ENCODE measurements at places on chromosomes 12 and 14.
A peak's percentile ranks its signal among the peaks of the same experiment; 100 is the strongest.

DNA sequence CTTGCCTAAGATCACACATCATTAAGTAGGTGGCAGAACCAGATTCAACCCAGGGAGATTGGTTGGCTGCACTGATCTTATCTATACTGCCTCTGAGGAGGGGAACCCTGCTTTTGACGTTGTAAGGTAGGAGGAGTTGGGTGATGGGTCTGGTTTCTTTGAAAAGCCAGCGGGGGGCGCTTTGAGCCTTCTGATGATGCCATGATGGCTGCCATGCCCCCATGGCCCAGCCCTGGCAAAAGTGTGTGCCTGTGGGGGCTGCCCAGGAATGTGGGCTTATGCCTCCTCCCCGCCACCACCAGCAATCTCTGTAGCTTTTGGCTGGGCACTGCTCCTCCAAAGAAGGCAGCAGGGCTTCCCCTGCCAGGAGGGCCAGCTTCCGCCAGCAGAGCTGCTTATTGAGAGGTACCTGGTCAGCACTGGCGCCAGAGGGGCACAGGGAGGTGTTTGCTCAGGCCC is 224.3 kb downstream of the SLC41A2 start:
- H3K4me1 ChIP-seq = peaks cover 12% of the 10 kb centered on the region
- H3K36me3 ChIP-seq = no peaks in the 10 kb centered on the region
- no peak overlapping the region for H3K27ac ChIP-seq
- DNase-seq = no peak
- no peak overlapping the region for H3K4me3 ChIP-seq
- H3K27me3 ChIP-seq = no peaks in the 10 kb centered on the region

GRCh38 chr14:71648725-71649124 is 283.5 kb upstream of the RGS6 start:
- no peak for DNase-seq
- H3K36me3 ChIP-seq = peaks cover 22% of the 10 kb centered on the region
- no peaks in the 10 kb centered on the region for H3K27me3 ChIP-seq
- H3K4me3 ChIP-seq = no peak overlapping the region

DNA sequence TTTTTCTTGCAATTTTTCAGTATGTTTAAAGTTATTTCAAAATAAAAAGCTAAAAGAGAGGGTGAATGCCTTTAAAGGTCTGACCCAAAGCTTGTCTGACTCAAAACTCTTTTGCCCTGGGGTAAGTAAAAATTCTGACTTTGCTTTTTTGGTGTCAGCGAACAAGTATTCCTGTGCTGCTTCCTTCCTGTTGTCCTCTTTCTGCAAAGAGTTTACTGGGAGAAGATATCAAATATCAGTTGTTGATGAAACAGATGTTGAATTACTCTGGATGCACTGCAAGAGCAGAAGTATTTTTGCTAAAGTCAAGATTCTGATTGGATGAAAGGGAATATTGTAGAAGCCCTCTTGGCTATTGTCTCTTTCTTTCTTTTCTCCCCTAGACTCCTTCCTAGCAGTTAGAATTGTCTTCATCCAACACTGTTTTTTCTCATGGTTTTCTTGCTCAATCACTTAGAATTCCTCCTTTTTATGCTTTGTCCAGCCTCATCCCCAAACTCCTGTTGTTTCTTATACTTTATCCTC is 62.0 kb downstream of the DACT1 start:
- no peak for DNase-seq
- no peak overlapping the region for H3K4me3 ChIP-seq

GRCh38 chr12:91316907-91317269 is 134.3 kb upstream of the DCN start:
- no peak overlapping the region for H3K4me3 ChIP-seq
- H3K27me3 ChIP-seq = no peaks in the 10 kb centered on the region
- DNase-seq = peak; percentile 36
- peaks cover 17% of the 10 kb centered on the region for H3K4me1 ChIP-seq
- no peaks in the 10 kb centered on the region for H3K36me3 ChIP-seq

DNA sequence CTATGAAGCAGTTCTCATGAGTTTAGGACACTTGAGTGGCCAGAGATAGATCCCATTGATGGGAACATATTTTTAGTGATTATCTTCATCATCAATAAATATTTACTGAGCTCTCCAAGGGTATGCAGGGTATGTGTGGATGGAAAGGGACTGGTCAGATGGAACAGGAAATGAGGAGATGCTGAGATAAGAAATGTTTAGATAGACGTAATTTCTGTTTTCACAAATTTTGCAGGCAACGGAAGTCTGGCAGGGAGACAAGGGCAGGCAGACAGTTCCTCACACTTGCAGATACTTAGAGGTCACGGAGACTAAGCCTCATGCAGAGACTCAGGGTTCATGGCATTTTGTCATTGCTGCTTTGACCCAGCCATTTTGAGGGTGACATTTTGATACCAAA is 24.3 kb downstream of the BCL2L14 start:
- H3K4me1 ChIP-seq = peaks cover 13% of the 10 kb centered on the region
- no peaks in the 10 kb centered on the region for H3K27me3 ChIP-seq
- 0 out of 2 replicates have a peak, but pooled peaks cover 4% of the 10 kb centered on the region for H3K36me3 ChIP-seq

GRCh38 chr14:67710209-67710608 is 8.5 kb downstream of the RDH12 start:
- H3K36me3 ChIP-seq = no peaks in the 10 kb centered on the region
- H3K4me3 ChIP-seq = no peak overlapping the region
- H3K27me3 ChIP-seq = no peaks in the 10 kb centered on the region
- DNase-seq = no peak

- H3K4me1 ChIP-seq = no peaks in the 10 kb centered on the region
- H3K4me3 ChIP-seq = no peak overlapping the region
- no peak overlapping the region for H3K27ac ChIP-seq
Observed at GRCh38 chr14:80965037-80965436, 9.6 kb downstream of the TSHR start.

- no peak for DNase-seq
- H3K4me3 ChIP-seq = no peak overlapping the region
- H3K27ac ChIP-seq = no peak overlapping the region
- no peaks in the 10 kb centered on the region for H3K36me3 ChIP-seq
Observed at GRCh38 chr14:77240336-77240915, 30.6 kb downstream of the NGB start.

DNA sequence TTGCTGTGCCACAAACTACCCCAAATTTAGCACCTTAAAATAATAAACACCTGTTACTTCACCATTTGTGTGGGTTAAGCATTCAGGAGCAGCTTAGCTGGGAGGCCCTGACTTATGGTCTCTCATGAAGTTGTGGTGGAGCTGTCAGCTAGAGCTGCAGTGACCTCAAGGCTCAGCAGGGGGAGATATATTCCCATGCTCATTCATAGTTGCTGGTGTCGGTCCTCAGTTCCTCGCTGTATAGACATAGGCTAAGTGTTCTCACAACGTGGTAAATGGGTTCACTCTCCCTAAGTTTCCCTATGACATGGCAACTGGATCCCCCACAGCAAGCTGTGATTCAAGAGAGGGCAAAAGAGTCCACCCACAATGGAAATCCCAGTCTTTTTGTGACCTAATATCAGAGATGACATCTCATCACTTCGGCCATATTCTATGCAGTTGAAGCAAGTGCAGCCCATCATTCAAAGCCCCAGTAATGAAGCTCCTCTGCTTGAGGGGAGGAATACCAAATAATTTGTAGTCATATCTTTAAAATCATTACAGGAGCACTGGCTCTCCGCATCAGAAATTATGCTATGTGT is 41.1 kb downstream of the PRB3 start:
- H3K27me3 ChIP-seq = no peaks in the 10 kb centered on the region
- DNase-seq = peak; percentile 65
- no peaks in the 10 kb centered on the region for H3K4me1 ChIP-seq

- H3K4me3 ChIP-seq = peak overlapping the region; percentile 62
- H3K4me1 ChIP-seq = peaks cover 22% of the 10 kb centered on the region
- peak; percentile 98 for DNase-seq
- no peaks in the 10 kb centered on the region for H3K36me3 ChIP-seq
- peak overlapping the region; percentile 99 for H3K27ac ChIP-seq
Observed at GRCh38 chr14:105481886-105482457, 4.7 kb upstream of the CRIP1 start.

GRCh38 chr14:101350691-101351090 is 210.6 kb upstream of the DIO3 start:
- no peak overlapping the region for H3K4me3 ChIP-seq
- H3K36me3 ChIP-seq = no peaks in the 10 kb centered on the region
- H3K27ac ChIP-seq = no peak overlapping the region
- H3K27me3 ChIP-seq = no peaks in the 10 kb centered on the region

GRCh38 chr12:63916561-63917476 is 72.3 kb downstream of the SRGAP1 start:
- H3K36me3 ChIP-seq = no peaks in the 10 kb centered on the region
- peak overlapping the region; percentile 51 for H3K4me3 ChIP-seq
- peak; percentile 56 for DNase-seq
- peak overlapping the region; percentile 96 for H3K27ac ChIP-seq
- H3K27me3 ChIP-seq = no peaks in the 10 kb centered on the region

GRCh38 chr14:82897469-82898308 is 1364.0 kb upstream of the SEL1L start:
- no peaks in the 10 kb centered on the region for H3K27me3 ChIP-seq
- H3K4me3 ChIP-seq = no peak overlapping the region
- no peaks in the 10 kb centered on the region for H3K36me3 ChIP-seq
- no peaks in the 10 kb centered on the region for H3K4me1 ChIP-seq
- DNase-seq = no peak

DNA sequence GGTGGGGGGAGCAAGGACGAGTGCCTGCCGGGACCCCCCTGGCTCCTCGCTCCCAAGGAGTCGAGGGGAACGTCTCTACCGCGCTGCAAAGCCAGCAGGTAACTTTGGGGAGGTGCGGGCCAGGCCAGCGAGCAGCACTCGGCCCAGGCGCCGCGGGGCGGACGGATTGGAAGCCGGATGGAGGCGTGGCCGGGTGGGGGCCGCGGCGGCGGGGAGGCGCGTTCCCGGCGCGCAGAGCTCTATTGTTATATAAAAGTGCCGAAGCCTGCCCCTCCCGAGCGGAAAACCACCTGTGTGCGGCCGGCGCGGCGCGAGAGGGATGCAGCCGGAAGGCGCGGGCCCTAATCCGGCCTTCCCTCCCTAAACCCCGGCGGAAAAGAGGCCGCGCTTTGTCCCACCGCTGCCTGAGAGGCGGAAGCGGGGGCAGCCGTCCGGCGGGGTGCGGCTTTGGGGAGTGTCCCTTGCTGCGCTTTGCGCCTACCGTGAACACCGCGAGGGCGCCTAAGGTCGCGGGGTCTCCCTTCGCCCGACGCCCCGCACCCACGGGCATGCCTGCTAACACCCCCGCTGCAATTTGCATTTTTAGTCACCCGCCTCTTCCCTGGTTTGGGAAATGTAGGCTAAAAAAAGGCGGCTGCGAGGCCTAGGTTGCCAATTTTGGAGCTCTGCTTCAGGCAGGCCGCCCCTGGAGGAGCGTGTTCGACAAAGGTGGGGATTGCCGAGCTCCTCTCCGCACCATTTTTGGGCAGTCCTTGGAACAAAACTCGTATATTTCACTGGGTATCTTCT is 1.7 kb upstream of the DUSP6 start:
- H3K36me3 ChIP-seq = peaks cover 16% of the 10 kb centered on the region
- peak overlapping the region; percentile 96 for H3K27ac ChIP-seq
- no peaks in the 10 kb centered on the region for H3K27me3 ChIP-seq
- peak; percentile 86 for DNase-seq

GRCh38 chr12:51188359-51189051 is 15.6 kb upstream of the TFCP2 start:
- H3K4me3 ChIP-seq = no peak overlapping the region
- H3K27me3 ChIP-seq = no peaks in the 10 kb centered on the region
- H3K4me1 ChIP-seq = no peaks in the 10 kb centered on the region
- no peaks in the 10 kb centered on the region for H3K36me3 ChIP-seq
- DNase-seq = no peak

DNA sequence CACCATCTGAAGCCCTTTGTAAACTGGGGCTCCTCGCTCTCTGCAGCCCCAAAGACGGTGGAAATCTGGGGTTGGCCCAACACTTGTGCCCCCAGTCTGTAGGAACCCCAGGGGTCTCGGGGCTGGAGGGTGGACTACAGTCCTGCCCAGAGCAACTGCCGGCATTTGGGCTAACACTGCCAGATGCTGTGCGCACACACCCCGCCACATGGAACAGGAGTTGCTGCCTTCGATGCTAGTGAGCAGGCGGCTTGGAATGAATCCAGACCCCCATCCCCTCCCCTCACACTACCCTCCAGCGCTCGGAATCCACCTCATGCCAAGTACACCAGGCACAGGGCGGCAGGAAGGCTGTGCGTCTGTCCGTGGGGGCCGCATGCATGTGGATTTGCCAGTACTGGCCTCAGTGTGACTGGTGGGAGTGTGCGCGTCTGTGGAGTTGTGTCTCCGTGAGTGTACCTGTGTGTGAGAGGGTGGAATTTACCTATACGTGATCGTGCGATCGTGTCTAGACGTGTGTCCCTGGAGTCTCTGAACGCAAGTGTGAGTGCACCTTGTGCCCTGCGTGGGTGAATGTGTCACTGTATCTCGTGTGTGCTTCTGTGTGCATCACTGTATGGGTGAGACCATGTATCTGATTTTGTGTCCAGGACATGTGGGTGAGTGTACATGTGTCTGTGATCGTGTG is 5.1 kb downstream of the LHX5 start:
- no peaks in the 10 kb centered on the region for H3K36me3 ChIP-seq
- no peaks in the 10 kb centered on the region for H3K4me1 ChIP-seq
- no peak overlapping the region for H3K27ac ChIP-seq
- peak overlapping the region; percentile 55 for H3K4me3 ChIP-seq

- H3K4me1 ChIP-seq = peaks cover 23% of the 10 kb centered on the region
- H3K36me3 ChIP-seq = no peaks in the 10 kb centered on the region
- no peak for DNase-seq
- H3K27me3 ChIP-seq = no peaks in the 10 kb centered on the region
- H3K27ac ChIP-seq = no peak overlapping the region
Observed at GRCh38 chr12:89693639-89694202, 14.9 kb downstream of the ATP2B1 start.

DNA sequence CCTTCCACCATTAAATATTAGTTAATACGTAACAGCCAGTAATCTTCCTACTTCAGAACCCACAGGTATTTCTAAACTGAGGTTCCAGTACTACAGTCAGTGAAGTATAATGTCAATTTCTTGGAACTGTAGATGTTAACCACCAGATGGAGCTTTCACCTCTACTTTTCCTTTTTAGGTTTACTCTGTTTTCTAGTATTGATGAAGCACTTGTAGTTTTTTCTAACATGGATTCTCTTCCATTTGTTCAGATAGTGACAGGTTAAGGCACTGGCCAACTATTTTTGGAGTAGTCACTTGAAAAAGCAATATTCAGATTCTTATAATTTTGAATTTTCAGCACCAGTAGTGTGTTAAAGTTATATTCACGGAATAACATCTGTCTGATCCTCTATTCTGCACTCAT is 4.6 kb upstream of the SEC23A start:
- H3K4me1 ChIP-seq = peaks cover 8% of the 10 kb centered on the region
- no peaks in the 10 kb centered on the region for H3K27me3 ChIP-seq
- DNase-seq = peak; percentile 70
- H3K27ac ChIP-seq = no peak overlapping the region

- peak; percentile 19 for DNase-seq
- H3K27me3 ChIP-seq = no peaks in the 10 kb centered on the region
- no peaks in the 10 kb centered on the region for H3K36me3 ChIP-seq
- no peak overlapping the region for H3K4me3 ChIP-seq
- H3K4me1 ChIP-seq = peaks cover 12% of the 10 kb centered on the region
- H3K27ac ChIP-seq = no peak overlapping the region
Observed at GRCh38 chr12:68792952-68793351, 15.0 kb upstream of the MDM2 start.

GRCh38 chr12:131831635-131832041 is 3.4 kb downstream of the MMP17 start:
- peak overlapping the region; percentile 74 for H3K27ac ChIP-seq
- peak; percentile 85 for DNase-seq
- no peaks in the 10 kb centered on the region for H3K36me3 ChIP-seq
- H3K27me3 ChIP-seq = no peaks in the 10 kb centered on the region
- H3K4me1 ChIP-seq = no peaks in the 10 kb centered on the region

GRCh38 chr14:52227619-52228222 is 39.8 kb upstream of the PTGDR start:
- H3K4me3 ChIP-seq = no peak overlapping the region
- no peak overlapping the region for H3K27ac ChIP-seq
- no peak for DNase-seq
- no peaks in the 10 kb centered on the region for H3K27me3 ChIP-seq
